ENCODE measurements at places on chromosomes 2 and 18.
A peak's percentile ranks its signal among the peaks of the same experiment; 100 is the strongest.

DNA sequence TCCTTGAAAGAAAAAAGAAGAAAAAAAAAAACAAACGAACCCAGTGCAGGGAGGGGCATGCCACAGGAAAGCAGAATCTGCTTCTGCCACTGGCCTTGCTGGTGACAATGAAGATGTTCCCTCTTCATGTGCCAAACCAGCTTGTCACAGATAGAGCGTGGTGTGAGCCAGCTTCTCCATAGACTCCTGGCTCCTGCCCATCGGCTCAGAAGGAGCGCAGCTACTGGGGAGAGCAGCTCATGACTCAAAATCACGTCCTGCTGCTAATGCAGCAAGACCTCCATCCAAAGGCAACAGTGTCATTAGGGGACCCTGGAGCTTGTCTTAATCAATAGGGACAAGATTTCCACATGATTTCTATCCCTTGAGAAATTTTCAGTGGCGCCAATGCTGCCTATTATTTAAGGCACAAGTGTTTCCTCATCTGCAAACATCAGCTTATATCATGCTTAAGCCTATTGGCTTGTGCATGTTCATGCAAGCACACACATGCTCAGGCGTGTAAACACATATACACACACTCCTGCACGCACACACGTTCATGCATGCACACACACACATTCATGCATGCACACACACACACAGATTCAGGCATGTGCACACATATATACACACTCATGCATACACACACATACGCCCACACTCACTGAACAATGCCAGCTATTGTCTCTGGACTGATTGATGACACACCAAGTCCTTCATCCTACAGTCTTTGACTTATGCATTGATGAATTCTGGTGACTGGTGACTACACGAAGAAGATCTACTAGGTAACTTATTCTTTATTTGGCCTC lies 682.0 kb upstream of the ID2 start:
- no peaks in the 10 kb centered on the region for H3K36me3 ChIP-seq
- no peaks in the 10 kb centered on the region for H3K27me3 ChIP-seq
- no peaks in the 10 kb centered on the region for H3K4me1 ChIP-seq
- no peak overlapping the region for H3K27ac ChIP-seq
- no peak for DNase-seq

GRCh38 chr18:23540867-23541266 lies 37.6 kb downstream of the RMC1 start:
- no peaks in the 10 kb centered on the region for H3K27me3 ChIP-seq
- H3K4me3 ChIP-seq, result no peak overlapping the region
- no peak overlapping the region for H3K27ac ChIP-seq

DNA sequence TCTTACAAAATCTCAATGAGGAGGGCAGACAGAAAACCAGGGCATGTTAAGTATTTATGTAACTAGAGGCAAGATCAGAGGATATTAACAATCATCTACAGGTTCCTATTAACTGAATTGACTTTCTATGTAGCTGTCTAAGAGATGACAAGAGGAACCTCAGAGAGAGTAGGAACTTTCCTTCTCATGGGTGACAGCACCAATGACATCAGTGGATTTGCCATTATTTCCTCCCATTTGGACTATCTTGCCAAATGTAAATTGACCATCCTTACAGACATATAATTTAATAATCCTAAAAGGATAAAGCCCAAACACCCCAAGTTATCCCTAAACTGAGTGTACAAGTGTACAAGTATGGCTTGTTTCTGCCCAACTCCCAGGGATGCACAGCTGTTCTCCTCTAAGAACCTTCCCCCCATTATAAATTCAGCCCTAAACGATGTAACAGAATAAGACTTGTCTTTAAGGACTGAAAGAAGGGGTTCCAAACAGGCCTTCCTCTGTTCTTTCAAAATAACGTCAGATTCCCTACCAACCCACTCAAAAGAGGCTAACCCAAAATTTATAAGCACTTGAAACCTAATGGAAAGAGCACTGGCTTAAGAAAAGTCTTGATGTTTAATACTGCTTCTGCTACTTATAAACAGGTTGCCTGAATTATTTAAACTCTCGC lies 73.4 kb upstream of the CHAC2 start:
- no peak for DNase-seq
- no peaks in the 10 kb centered on the region for H3K4me1 ChIP-seq
- H3K27ac ChIP-seq, result no peak overlapping the region
- H3K4me3 ChIP-seq, result no peak overlapping the region
- no peaks in the 10 kb centered on the region for H3K27me3 ChIP-seq

GRCh38 chr2:76684756-76685155 lies 837.4 kb downstream of the LRRTM4 start:
- H3K36me3 ChIP-seq, result no peaks in the 10 kb centered on the region
- H3K4me1 ChIP-seq, result peaks cover 2% of the 10 kb centered on the region
- H3K27me3 ChIP-seq, result no peaks in the 10 kb centered on the region
- no peak overlapping the region for H3K27ac ChIP-seq

DNA sequence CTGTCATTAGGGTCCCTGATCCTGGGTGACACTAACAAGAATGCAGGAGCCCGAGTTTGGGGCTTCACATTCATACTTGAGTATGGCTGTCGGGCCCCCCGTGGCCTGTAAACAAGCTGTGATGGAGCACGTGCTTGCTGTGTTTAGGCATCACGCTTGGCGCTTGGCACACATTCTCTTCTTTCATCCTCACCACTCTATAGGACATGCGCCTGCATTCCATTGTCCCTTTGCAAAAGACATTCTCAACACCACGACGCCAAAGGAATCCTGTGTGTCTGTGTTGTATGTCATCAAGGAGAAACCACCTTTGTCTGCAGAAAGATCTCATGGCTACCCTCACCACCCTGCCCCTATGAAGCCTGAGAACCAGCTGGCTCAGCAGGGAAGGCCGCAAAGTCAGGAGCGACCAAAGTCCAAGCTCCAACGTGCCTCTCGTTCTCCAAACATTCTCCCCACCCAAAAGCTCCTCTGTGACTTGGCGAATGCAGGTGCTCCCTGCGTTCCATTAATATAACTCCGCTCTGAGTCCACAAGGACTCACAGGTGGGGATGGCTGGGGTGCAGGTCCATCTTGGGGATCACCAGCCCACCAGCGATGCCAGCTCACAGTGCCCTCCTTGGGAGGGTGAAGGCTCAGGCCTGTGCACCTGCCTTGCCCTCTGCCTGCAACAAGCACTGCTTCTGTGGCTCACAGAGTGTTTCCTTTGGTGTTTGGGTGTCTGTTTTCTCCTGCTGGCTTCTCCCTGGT lies 6.2 kb upstream of the PER2 start:
- no peak overlapping the region for H3K27ac ChIP-seq
- H3K27me3 ChIP-seq, result no peaks in the 10 kb centered on the region
- 0 out of 2 replicates have a peak, but pooled peaks cover 3% of the 10 kb centered on the region for H3K4me1 ChIP-seq
- no peak for DNase-seq
- no peak overlapping the region for H3K4me3 ChIP-seq
- no peaks in the 10 kb centered on the region for H3K36me3 ChIP-seq

GRCh38 chr2:141226560-141226959 lies 904.3 kb downstream of the LRP1B start:
- H3K4me1 ChIP-seq, result no peaks in the 10 kb centered on the region
- no peak overlapping the region for H3K27ac ChIP-seq
- no peaks in the 10 kb centered on the region for H3K36me3 ChIP-seq
- H3K27me3 ChIP-seq, result no peaks in the 10 kb centered on the region
- H3K4me3 ChIP-seq, result no peak overlapping the region
- DNase-seq, result no peak

GRCh38 chr2:10192392-10193015 lies 70.0 kb downstream of the RRM2 start:
- H3K27me3 ChIP-seq, result no peaks in the 10 kb centered on the region
- H3K27ac ChIP-seq, result no peak overlapping the region
- no peak for DNase-seq
- H3K4me1 ChIP-seq, result no peaks in the 10 kb centered on the region
- peaks cover 2% of the 10 kb centered on the region for H3K36me3 ChIP-seq

DNA sequence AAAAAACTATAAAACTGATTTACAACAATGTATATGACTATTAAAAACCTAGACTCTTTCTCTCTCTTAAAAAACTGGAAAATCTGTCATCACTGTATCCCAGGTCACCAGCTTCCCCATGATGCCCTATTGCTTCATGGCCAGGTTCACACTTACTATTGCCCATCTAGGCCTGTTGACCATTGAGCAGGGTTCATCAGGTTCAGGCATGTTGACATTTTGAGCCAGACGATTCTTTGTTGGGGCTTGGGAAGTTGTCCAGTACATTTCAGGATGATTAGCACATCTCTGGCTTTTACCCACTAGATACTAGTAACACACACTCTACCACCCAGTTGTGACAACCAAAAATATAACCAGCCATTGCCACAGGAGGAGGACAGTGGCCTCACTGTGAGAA lies 26.9 kb upstream of the RAB27B start:
- no peaks in the 10 kb centered on the region for H3K36me3 ChIP-seq
- no peak overlapping the region for H3K27ac ChIP-seq
- H3K4me1 ChIP-seq, result no peaks in the 10 kb centered on the region
- no peak for DNase-seq

DNA sequence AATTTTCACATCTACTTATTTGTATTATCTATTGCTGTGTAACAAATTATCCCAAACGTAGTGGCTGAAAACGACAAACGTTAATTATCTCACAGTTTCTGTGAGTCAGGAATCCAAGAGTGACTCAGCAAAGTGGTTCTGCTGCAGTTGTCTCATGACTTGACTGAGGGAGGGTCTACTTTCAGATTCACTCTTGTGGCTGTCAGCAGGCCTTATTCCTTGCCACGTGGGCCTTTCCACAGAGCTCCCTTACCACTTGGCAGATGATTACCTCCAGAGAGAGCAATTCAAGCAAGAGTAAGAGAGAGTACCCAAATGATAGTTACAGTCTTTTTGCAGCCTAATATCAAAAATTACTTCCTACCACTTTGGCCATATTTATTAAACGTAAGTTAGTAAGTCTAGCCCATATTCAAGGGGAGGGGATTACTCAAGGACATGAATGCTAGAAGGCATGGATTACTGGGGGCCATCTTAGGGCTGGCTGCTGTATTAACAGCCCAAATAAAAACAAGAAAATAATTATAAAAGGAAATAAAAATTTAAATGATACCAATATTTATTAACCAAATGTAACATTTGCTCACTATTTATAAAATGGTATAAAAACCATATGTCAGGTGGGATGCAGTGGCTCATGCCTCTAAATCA lies 48.7 kb upstream of the NBEAL1 start:
- H3K4me1 ChIP-seq, result no peaks in the 10 kb centered on the region
- H3K4me3 ChIP-seq, result no peak overlapping the region
- H3K27me3 ChIP-seq, result no peaks in the 10 kb centered on the region
- H3K36me3 ChIP-seq, result no peaks in the 10 kb centered on the region
- peak; percentile 11 for DNase-seq
- H3K27ac ChIP-seq, result no peak overlapping the region

GRCh38 chr2:67321588-67321903 lies 75.6 kb upstream of the ETAA1 start:
- H3K4me1 ChIP-seq, result peaks cover 10% of the 10 kb centered on the region
- H3K27ac ChIP-seq, result no peak overlapping the region
- DNase-seq, result no peak
- H3K36me3 ChIP-seq, result no peaks in the 10 kb centered on the region
- H3K4me3 ChIP-seq, result no peak overlapping the region

DNA sequence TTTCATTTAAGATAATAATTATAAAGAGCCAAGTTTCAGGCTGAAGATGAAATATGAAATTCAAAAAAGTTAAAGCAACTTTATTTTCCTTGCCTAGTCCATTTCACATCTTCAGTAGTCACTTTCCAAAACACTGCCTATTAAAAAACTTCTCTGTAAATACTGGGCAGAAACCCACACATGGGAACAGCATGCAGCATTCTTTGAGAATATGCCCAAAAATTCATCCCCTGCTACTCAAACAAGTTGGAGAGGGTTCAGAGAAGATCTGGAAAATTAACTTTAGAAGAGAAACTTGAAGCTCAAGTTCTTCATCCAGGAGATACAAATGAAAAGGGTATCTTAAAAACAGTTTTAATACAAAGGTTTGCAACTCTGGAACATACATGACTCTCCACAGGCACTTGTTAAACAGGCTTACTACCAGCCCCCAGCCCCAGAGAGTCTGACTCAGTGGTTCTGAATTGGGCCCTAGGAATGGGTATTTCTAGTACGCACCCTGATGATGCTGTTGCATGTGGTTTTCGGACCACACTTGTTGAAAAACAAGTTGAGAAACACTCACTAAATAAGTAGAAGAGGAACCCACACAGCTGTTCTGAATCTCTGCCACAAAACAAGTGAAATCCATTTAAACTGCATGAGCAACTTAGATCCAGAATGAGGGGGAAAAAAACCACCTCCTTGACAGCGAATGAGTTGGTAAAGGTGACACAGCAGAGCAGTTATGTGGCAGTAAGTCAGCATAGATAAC lies 329.1 kb downstream of the SATB2 start:
- H3K27me3 ChIP-seq, result no peaks in the 10 kb centered on the region
- no peaks in the 10 kb centered on the region for H3K4me1 ChIP-seq
- no peak for DNase-seq
- no peak overlapping the region for H3K27ac ChIP-seq
- H3K36me3 ChIP-seq, result no peaks in the 10 kb centered on the region
- H3K4me3 ChIP-seq, result no peak overlapping the region

- no peak overlapping the region for H3K4me3 ChIP-seq
- no peak overlapping the region for H3K27ac ChIP-seq
- no peaks in the 10 kb centered on the region for H3K36me3 ChIP-seq
- H3K27me3 ChIP-seq, result no peaks in the 10 kb centered on the region
- DNase-seq, result no peak
Observed at GRCh38 chr2:75432761-75433361, 127.9 kb downstream of the EVA1A start.

DNA sequence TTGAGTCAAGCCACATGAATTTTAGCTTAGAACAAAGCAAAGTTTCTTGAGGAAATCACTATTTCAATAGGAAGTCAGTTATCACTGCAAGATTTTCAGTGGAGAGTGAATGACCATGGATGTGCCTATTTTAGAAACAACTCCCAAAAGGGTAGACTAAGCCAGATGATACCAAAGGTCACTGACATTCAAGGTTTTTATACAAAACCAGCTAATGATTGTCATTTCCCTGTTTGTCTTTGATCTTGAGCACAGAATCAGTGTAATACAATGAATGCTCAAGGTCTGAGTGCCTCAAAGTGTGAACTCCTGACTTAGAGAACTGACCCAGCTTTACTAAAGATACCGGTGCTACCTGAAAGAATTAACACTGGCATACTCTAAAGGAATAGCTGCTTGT lies 60.5 kb downstream of the CDH2 start:
- no peaks in the 10 kb centered on the region for H3K27me3 ChIP-seq
- H3K4me3 ChIP-seq, result no peak overlapping the region
- no peaks in the 10 kb centered on the region for H3K4me1 ChIP-seq
- H3K36me3 ChIP-seq, result no peaks in the 10 kb centered on the region

- no peak overlapping the region for H3K4me3 ChIP-seq
- no peaks in the 10 kb centered on the region for H3K36me3 ChIP-seq
- no peak for DNase-seq
- peaks cover 9% of the 10 kb centered on the region for H3K4me1 ChIP-seq
- no peak overlapping the region for H3K27ac ChIP-seq
Observed at GRCh38 chr2:60489289-60489688, 64.2 kb downstream of the BCL11A start.

GRCh38 chr2:136005462-136006196 lies 20.2 kb upstream of the DARS1 start:
- H3K27me3 ChIP-seq, result no peaks in the 10 kb centered on the region
- H3K27ac ChIP-seq, result no peak overlapping the region
- no peak for DNase-seq
- H3K36me3 ChIP-seq, result no peaks in the 10 kb centered on the region

- DNase-seq, result no peak
- H3K4me1 ChIP-seq, result peaks cover 4% of the 10 kb centered on the region
- no peak within 1 kb of the TSS for H3K27ac ChIP-seq
- no peaks in the 10 kb centered on the region for H3K36me3 ChIP-seq
Observed at GRCh38 chr2:27262379-27263286, at the start of gene SLC30A3. Gene SLC30A3, minus strand, starts transcription at chr2:27263047. Its CDS starts 141 bp downstream, at chr2:27262906.
